Right lobe of liver (tissue), 6 donors: ENCODE measurements at places on chromosomes 5 and 9. TPM values are rescaled to one million over a fixed set of nuclear protein-coding genes. Genes with fewer than 3 reads are reported as not detected.
A peak's percentile ranks its signal among the peaks of the same experiment; 100 is the strongest.

ECM2 gene
- 19.0 TPM for total RNA-seq

TMEM174 gene
- not detected for total RNA-seq

CDKN2A gene
- not detected for total RNA-seq

GRM6 gene
- total RNA-seq = not detected

ADAMTSL2 gene
- total RNA-seq = 9.2 TPM

PAX5 gene
- 0.18 TPM for total RNA-seq

EXOC3 gene
- 21.8 TPM for total RNA-seq

TMEM167A gene
- total RNA-seq = 48.4 TPM

C9orf72 gene
- 7.7 TPM for total RNA-seq

DNA sequence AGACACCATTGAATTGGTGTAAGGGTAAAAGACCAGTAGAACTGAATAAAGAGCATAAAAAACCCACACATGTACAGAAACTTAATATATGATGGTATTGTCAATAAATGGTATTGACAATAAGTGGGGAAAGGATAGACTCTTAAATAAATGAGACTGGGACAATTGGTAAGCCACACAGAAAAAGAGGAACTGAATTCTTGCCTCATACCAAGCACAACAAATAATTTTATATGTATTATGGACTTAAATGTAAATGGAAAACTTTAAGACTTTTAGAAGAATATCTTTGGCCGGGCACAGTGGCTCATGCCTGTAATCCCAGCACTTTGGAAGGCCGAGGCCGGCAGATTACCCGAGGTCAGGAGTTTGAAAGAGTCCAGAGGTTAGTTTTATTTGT is 37.9 kb upstream of the PPP2CA start:
- H3K36me3 ChIP-seq = no peaks in the 10 kb centered on the region

DNA sequence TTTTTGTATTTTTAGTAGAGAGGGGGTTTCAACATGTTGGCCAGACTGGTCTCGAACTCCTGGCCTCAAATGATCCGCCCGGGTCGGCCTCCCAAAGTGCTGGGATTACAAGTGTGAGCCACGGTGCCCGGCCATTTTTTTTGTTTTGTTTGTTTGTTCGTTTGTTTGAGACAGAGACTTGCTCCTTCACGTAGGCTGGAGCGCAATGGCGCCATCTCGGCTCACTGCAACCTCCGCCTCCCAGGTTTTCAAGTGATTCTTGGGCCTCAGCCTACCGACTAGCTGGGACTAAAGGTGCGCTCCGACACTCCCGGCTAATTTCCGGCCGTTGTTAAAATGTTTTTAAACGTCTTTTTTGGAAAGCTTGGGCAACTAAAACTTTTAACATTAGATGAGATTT is 54.0 kb downstream of the SHOC1 start:
- H3K4me1 ChIP-seq = no peaks in the 10 kb centered on the region
- H3K27me3 ChIP-seq = no peaks in the 10 kb centered on the region
- no peak overlapping the region for H3K27ac ChIP-seq
- no peaks in the 10 kb centered on the region for H3K36me3 ChIP-seq

DNA sequence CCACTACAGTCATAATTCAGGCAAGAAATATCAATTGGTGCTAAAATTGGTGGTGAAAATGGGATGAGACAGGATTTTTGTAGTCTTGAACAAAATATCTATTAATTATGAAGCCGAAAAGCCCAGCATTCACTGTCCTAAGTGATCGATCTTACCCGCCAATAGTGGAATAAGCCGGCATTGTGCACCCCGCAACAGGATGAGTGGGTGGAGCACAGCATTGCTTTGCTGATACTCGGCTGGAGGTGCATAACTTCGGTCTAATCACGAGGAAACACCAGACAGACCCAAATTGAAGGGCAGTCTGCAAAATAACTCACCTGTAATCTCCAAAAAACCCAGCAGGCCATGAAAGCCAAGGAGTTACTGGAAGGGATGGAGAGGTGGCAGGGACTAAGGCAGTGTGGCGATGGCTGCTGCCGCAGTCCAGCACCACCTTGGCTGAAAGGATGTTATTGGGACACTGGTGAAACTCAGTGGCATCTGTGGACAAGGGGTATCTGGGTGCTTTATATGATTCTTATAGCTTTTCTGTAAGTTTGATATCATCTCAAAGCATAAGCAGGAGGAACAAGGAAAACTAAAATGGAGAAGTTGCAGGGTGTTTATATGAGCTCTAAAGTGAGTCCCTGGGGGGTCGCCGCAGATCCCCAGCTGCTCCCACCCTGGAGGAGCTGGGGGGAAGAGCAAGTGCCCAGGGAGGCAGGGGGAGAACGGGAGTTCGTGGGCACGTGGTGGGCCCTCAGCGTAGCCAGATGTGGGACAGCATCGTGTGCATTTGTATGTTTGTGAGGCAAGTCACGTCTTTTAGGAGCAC is 45.2 kb downstream of the AHRR start:
- H3K4me1 ChIP-seq = no peaks in the 10 kb centered on the region
- H3K36me3 ChIP-seq = no peaks in the 10 kb centered on the region
- peak; percentile 20 for DNase-seq
- H3K4me3 ChIP-seq = no peak overlapping the region

GRCh38 chr9:20496328-20496727 is 126.0 kb downstream of the MLLT3 start:
- H3K4me1 ChIP-seq = no peaks in the 10 kb centered on the region
- no peaks in the 10 kb centered on the region for H3K36me3 ChIP-seq
- no peak for DNase-seq
- H3K4me3 ChIP-seq = no peak overlapping the region

GRCh38 chr5:83551821-83552220 is 80.3 kb downstream of the VCAN start:
- no peak overlapping the region for H3K4me3 ChIP-seq
- H3K27me3 ChIP-seq = no peaks in the 10 kb centered on the region
- peaks cover 11% of the 10 kb centered on the region for H3K4me1 ChIP-seq
- H3K27ac ChIP-seq = no peak overlapping the region
- no peak for DNase-seq

DNA sequence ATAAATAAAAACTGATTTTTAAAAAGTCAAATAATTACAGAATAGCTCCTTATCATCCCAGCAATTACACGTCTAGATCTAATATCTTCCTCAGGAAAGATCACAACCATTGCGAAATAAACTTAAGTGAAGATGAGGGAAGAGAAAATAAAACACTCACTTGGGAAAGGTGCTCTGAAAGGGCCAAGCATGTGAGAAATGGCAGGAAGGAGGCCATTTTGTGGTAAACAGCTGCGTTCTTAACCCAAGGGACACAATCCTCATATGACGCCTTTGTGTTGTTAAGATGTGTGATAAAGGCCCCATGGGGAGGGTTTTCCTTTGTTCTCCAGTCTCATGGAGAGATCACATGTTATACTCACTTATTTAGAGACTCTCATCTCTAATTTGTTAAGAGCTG is 32.5 kb downstream of the JAKMIP2 start:
- H3K27me3 ChIP-seq = no peaks in the 10 kb centered on the region
- DNase-seq = no peak
- no peak overlapping the region for H3K4me3 ChIP-seq
- no peaks in the 10 kb centered on the region for H3K36me3 ChIP-seq
- H3K4me1 ChIP-seq = no peaks in the 10 kb centered on the region

GRCh38 chr9:4092793-4093709 is 206.8 kb downstream of the GLIS3 start:
- H3K27me3 ChIP-seq = no peaks in the 10 kb centered on the region
- no peak overlapping the region for H3K4me3 ChIP-seq
- no peaks in the 10 kb centered on the region for H3K4me1 ChIP-seq
- no peak overlapping the region for H3K27ac ChIP-seq
- no peak for DNase-seq
- no peaks in the 10 kb centered on the region for H3K36me3 ChIP-seq

GRCh38 chr5:81513982-81514381 is 120.0 kb upstream of the ACOT12 start:
- DNase-seq = no peak
- H3K27ac ChIP-seq = no peak overlapping the region
- H3K27me3 ChIP-seq = no peaks in the 10 kb centered on the region
- no peaks in the 10 kb centered on the region for H3K4me1 ChIP-seq

DNA sequence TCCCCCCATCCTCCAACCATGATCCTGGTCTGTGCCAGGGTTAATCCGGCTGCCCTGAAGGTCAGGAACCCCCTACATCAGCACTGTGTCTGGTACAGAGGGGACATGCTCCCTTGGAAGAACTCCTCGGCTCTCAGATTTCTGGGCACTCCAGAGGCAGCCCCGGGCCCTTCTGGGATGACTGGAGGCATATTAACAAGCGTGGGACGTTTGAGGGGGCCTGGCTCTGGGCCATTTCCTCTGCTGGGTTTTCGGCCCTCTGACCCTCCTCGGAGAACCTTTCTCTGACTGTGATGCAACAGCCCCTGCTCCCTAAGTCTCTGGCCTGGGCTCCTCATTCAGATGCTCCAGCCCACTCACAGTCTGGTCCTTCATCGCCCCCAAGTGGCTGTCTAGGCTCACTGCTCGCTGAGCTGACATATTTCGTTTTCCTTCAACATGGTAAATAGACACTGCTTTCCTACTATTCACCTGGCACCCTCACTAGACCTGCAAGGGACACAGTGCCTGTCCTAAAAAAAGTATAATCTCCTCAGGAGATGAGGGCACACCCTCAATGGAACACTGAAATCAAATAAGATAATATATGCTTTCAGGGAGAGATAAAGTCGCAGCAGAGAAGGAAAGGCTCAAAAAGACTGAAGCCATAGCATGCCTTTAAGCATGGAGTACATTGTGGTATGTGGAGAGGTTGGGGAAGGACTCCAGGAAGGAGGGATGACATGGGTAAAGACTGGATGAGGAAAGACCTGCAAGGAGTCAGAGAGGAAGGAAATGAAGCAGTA is 404.7 kb upstream of the TRPC7 start:
- no peaks in the 10 kb centered on the region for H3K4me1 ChIP-seq
- no peaks in the 10 kb centered on the region for H3K27me3 ChIP-seq
- no peak overlapping the region for H3K4me3 ChIP-seq
- no peaks in the 10 kb centered on the region for H3K36me3 ChIP-seq

DNA sequence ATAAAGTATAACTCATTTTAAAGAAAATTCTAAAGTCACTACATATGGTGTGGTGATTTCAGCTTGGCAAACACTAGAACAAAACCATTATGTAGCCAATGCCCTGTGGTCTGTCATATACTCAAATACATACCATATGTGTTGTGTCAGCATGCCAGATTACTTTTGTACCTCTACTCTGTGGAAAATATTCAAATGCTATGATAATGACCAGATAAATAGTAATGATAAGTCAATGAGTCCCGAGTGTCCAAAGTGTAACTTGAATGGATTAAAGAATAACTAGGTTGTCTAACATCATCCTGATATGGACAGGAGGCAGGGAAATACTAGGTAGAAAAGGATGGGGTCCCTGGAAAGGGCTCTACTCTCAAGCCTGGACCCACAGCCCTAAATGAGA is 58.0 kb upstream of the IL6ST start:
- DNase-seq = no peak
- H3K27me3 ChIP-seq = no peaks in the 10 kb centered on the region
- H3K4me3 ChIP-seq = no peak overlapping the region
- no peak overlapping the region for H3K27ac ChIP-seq

DNA sequence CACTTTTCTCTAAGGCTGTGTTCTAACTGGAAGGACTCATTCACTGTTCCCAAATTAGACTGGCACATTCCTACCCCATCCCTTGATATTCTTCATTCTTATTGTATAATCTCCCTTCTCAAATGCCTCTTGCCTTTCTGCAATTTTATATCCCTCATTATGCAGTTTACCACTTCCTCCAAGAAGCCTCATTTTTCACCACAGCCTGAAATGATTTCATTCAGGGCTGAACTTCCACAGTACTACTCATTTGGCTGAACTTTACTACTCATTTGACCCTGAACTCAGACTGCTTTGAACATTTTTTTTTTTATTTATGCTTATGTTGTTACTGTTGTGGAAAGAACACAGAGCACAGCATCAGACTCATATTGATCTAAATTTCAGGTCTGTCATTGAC is 32.7 kb downstream of the GRIA1 start:
- DNase-seq = no peak
- H3K27ac ChIP-seq = no peak overlapping the region
- no peaks in the 10 kb centered on the region for H3K36me3 ChIP-seq

DNA sequence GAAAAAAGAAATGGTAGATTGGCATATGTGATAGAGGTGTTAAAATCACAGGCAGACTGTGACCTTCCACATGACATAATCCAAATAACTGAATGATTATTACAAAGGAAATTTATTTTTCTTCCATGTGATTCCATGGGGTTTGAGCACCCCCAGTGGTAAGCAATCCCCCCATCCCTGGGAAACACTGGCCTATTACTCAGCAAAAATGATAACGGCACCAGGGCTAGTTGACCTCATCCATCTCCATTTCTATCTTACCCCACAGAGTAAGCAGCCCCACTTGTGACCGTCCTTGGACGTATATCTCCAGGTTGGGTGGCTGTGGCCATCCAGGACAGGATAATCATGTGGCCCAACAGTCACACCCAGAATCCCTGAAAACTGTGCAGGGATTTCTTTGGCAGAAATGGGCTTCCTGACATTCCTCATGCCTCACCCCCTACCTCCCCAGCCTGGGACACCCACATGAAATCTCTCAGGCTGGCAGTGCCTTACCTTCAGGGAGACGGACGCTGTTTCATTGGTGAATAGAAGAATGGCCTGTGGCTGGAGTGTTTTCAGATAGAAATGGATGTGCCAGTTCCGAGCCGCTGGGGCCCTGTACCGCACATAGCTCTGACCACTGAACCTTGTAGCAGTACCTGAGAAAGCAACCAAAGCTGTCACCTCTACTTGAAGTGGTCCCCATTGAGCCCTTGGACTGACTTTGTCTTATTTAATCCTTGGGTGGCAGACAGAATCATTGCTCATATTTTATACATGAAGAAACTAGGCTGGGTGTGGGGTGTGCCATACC is 69.9 kb downstream of the SLC36A1 start:
- H3K36me3 ChIP-seq = no peaks in the 10 kb centered on the region
- no peak overlapping the region for H3K27ac ChIP-seq

DNA sequence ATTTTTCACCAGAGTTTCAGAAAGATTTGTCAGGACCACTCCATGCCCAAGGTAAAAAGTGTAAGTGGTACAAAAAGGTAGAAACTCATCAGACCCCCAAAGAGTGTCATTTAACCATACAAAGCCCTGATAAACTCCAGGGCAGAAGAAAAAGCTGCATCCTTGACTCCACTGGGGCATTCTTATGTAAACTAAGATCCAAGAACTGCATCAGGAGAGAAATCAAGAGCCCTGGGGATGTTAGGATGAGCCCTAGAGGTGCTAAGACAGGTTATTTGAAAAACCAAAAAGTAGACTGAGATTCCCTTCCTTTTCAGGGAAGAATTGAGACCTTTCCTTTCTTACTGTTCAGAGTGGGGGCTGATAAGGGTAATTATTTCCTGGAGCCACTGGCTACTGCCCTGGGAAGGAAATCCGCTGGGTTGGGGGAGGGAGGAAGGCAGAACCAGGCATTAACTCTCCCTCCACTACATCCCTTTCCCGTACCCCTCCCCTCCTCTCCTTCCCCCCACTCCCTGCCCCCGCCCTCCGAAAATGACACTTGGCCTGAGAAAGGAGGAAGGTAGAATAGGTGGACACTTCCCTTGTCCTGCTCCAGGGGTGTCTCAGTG is 54.7 kb downstream of the FXN start:
- H3K27ac ChIP-seq = no peak overlapping the region
- no peaks in the 10 kb centered on the region for H3K4me1 ChIP-seq
- H3K36me3 ChIP-seq = no peaks in the 10 kb centered on the region
- DNase-seq = no peak
- H3K4me3 ChIP-seq = no peak overlapping the region
